Germinal center (tissue), 1 donor: ENCODE measurements at places on chromosomes 12 and 14.

- no peak for DNase-seq
These were observed 95.1 kb downstream of the LLPH start for GRCh38 chr12:66035288-66035966.

- DNase-seq, result no peak
These were observed 108.8 kb downstream of the RAD51B start for GRCh38 chr14:67928375-67928774.

GRCh38 chr14:67586369-67586768 lies 13.7 kb downstream of the PIGH start:
- no peak for DNase-seq

GRCh38 chr12:75739912-75740311 lies 228.5 kb upstream of the KRR1 start:
- DNase-seq, result no peak

DNA sequence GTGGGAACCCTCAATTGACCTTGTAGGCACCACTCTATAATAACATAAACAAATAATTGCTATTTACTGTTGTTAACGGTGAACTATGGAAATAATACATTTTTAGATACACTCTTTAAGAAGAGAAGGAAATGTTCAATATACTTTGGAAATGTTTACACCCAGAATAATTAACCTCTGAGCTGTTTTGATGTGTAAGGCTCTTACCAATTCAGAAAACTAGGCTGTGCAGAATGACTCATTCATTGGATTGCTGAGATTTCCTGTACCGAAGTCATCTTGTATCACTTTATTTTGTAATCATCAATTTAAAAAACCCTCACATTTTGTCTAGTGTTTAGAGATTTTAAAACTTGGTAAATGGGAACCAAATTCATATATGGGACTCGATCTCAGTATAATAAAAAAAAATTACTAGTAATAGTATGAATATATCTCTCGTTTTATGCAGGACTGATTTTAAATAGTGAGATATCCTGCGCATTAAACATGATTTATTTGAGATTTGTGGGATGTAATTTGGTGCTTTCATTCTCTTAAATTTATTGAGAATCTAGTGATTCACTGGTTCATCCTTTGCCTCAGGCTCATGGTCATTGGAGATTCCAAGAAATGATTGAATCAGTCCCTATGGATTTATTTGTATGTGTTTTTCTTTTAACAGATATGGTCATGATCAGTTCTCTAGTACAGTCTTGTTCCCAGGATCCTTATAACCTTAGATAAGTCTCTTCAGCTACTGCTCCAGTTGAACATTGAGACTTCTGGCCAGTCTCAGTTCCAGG lies 3.9 kb downstream of the SAMD4A start:
- DNase-seq, result no peak

DNA sequence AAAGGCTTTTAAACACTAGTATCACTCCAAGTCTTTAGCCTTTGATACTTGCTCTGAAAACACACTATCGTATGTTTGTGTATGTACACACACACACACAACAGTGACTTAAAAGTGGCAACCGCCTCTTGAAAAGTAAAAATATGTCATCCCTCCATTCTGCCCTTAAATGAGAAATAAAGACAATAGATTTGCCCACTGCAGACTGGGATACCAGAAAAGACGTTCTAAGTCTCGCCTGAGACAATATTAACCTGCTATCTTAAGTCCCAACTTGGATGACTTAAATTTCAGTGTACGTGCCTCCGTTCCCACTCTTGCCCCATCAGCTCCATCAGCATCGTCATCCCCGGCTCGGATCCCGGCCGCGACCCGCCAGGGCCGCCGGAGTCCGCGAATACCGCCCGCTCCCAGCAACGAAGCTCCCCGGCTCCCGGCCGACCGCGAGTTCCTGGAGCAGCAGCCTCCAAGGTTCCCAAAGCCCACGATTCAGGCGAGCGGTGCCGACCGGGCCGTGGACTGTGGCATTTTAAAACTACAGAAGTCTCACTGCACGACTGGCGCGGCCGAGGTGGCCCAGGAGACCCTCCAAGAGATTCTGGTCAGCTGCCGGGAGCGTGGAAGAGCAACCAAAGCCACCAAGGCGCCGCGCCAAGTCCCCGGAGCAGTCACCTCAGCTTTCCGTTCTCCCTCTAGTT lies 2.8 kb upstream of the ARID2 start:
- DNase-seq, result peak; percentile 24

GRCh38 chr12:48933664-48934311 lies 8.5 kb upstream of the FKBP11 start:
- DNase-seq, result no peak

DNA sequence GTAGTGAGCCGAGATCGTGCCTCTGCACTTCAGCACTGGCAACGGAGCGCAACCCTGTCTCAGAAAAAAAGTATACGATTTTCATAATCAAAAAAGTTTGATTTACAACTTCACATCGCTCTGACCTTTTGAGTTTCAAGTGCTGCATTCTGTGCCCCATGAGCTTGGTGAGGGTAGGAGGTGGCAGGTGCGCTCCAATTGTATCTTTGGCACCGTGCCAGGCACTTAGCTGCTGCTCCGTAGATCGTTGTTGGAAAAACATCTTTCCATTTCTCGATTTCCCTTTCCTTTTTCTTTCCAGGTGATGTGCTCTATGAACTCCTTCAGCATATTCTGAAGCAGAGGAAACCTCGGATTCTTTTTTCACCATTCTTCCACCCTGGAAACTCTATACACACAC lies 203.7 kb downstream of the ETV6 start:
- DNase-seq, result no peak

DNA sequence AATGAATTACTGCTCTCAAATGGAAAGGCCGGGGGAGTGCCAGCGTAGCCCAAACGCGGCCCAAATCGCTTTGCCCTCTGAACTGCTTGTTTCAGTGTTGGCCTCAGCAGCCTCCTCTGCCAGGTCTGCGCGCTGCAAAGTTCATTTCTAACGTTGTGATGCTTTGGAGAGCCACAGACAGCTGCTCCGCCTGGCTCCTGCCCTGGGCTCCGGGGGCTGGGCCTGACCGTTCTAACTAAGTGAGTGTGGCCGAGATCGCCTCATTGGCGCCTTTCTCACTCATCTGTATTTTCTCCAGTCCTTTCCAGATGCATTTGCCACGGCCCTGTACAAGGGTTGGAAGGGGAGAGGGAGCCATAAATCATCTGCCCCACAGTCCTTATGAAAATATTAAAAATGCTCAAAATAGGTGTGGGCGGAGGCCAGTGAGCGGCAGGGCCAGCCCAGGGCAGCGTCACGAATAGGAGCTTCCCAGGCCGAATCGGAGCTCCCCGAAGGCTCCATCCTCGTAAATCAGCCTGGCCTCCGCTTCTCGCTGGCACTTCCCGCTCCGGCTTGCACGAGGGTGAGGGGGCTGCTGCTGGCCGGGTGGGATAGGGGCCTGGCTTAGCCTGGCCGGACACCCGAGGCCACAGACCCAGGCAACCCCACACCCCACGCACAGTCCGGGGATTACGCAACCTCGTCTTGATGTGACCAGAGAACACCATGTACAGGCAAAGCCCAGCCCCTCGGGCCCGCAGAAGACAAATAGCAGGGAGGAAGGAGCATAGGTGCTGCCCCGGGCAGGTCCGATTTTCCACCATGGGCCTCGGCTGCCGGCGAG lies 196.6 kb upstream of the DIO3 start:
- no peak for DNase-seq

GRCh38 chr14:73452341-73453186 lies 5.8 kb downstream of the NUMB start:
- no peak for DNase-seq

DNA sequence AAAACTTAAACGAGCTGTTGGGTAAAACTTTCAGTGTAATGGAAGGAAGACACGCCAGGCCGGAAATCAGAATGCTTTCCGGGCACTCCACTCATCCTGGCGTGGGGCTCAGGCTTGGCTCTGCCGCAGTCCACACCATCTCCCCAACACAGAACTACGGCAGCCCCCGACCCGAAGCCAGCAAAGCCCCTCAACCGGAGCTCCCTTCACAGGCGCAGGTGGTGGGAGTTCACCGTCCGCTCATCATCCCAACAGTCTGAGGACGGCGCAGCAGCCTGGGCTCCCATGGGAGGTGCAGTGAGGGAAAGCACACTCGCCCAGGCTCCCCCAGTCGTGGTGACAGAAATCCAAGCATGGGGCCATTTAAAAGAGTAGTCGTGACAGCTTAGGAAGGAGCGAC lies 11.0 kb upstream of the MMP17 start:
- DNase-seq, result no peak

DNA sequence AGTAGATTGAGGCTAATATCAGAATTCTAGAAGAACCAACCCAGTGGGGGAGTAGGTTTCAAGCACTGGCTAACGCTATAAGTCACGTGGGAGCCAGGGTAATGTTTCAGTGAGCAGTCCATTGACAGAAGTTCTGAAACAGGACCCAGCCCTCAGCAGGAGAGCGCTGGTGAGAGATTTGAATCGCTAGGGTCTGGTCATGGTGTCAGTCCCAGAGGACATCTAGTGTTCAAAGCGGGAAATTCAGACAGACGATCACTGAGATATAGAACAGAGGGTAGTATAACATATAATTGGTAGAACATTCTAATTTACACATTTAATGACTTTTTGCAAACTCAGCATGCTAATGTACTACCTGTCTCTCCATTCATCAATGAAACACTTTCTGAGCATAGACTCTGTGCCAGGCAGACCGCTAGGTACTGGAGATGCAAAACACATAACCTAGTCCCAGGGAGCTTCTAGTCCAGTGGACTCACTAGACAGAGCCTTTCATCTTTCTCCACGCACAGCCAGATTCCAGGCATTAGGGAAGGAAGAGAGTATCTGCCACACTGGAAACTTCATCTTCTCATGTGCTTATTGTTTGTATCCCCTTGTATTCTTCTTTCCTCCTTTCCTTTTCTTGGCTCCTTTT lies 35.4 kb upstream of the RNASE3 start:
- DNase-seq, result peak; percentile 59

- no peak for DNase-seq
These were observed 150.8 kb upstream of the FSCB start for GRCh38 chr14:44657696-44658388.

DNA sequence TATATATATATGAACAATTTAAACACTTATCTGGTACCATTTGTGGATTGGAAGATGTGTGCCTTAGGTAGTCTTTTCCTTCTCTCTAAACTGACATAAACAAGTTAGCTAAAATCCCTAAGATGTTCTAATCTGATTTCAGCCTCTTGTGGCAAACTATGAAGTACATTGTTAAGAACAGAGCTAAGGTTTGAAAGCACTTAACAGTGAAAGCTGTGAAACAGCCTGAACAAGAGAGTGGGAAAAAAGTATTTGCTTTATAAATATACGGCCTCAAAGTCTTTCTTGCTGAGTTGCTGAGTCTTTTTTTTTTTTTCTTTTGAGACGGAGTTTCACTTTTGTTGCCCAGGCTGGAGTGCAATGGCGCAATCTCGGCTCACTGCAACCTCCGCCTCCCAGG lies 53.7 kb upstream of the PELI2 start:
- no peak for DNase-seq

GRCh38 chr14:95895720-95896119 lies 19.1 kb downstream of the TUNAR start:
- DNase-seq, result peak; percentile 62

DNA sequence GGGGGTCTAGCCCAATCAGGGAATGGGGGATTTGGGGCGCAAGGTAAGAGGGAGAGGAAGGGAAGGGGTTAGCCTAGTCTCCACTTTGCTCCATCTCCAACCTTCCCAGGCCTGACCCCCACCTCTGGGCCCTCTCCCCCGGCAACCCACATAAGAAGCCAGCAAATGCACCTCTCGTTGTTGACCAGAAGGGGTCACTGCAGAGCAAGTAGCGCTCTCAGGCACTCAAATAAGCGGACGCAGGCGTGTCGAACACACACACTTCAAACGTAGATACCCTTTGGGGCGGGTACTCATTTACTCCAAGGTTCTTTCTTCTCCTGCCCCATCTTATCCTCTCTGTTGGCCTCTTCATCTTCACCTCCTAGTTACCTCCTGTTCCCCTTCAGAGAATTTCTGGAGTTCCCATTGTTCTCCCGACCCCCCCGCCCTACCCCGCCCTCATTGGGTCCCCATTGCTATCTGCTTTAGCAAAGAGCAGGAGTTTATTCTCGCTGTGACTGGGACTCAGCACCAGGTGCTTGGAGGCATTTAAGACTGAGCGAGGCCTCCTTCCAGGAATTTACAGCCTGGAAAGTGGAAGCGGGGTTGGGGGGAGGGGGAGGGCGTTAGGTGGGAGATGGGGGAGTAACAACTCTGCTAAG lies 1.5 kb upstream of the SRRM4 start:
- peak; percentile 61 for DNase-seq

DNA sequence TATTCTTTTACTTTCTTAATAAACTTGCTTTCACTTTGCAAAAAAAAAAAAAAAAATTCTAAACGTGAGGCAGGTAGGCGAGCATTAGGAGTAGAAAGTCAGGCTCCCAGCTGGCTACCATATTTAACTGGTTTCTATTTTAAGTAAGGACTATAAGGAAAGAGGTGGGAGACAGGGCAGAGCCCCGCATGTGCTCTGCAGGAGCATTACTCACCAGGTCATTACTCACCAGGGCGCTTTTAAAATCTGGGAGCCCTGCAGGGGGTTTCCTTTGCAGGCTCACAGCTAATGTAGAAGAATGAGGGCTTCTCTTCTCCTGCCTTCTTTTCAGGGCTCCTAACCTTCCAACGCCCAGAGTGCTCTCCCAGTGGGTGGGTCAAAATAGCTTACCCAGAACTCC lies 14.0 kb upstream of the DPF3 start:
- DNase-seq, result no peak

DNA sequence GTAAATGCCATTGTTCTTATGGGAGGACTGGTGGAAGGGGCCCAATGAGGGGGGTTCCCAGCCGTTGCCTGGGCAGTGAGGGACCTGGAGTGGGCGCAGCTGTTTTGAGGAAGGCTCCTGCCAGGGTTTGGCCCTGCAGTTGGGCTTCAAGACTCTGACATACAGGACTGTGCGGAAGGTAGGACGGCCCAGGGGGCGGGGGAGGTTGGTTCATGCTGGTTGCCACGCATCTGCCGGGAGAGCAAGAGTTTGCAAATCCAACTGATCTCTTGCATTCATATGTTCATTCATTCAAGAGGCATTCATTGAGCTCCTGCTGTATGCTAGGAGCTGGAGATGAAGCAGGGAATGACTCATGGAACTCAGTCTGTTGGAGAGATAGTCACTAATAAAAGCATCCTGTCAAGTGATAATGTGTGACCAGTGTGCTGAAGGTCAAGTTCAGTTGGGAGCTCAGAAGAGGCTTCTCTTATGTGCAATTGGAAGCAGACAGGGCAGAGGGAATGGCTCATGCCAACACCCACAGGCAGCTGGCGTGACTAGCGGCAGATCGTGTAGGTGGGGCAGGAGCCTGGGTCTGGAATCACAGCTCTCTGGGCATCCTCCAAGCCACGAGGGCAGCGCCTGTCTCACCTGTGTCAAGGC lies 7.8 kb downstream of the SH2B3 start:
- DNase-seq, result no peak

DNA sequence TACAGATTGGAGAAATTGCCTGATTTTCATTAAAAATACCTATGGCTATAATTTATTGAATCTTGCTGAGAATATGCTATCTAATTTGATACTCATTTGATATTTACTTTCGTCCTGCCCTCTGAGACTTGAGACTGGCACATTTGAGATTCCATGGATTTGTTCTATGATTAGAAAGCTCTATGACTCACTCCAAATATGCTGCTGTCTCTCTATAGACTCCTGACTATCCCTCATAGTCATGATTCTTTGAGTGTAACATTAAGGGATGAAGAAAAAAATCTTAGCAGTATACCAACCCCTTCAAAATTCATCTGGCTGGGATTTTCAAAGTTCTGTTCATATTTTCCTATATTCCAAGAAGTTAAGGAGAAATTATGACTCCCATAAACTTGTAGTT lies 191.9 kb downstream of the LRIG3 start:
- DNase-seq, result no peak
